ENCODE measurements at places on chromosomes 5 and 9.
A peak's percentile ranks its signal among the peaks of the same experiment; 100 is the strongest.

GRCh38 chr5:2681476-2681875, 70.0 kb downstream of the IRX2 start:
- DNase-seq: no peak

- DNase-seq: peak; percentile 59
These were observed at the start of gene GNG10 for GRCh38 chr9:111661150-111661801. Gene GNG10 (plus strand): TSS chr9:111661605. CDS start chr9:111661635, 30 bp downstream.

GRCh38 chr9:129220771-129221170, 42.7 kb upstream of the IER5L start:
- no peak for DNase-seq

DNA sequence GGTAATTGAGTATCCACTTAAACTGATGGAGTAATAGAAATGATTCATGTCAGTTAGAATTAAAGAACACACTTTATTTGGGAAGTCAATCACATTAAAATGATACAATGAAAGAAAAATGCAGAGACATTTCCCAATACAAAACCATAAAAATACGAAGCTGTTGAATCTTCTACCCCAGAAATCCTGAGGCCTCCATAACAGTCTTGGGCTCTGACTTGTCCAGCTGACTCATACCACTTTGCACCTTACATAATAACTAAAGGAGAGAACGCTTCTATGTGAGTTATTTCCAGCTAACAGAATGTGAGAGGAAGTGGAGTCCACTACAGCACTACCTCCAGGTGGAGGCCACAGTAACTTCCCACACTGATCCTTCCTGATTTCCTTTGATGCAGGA, 305.0 kb downstream of the MRPS30 start:
- no peak for DNase-seq

DNA sequence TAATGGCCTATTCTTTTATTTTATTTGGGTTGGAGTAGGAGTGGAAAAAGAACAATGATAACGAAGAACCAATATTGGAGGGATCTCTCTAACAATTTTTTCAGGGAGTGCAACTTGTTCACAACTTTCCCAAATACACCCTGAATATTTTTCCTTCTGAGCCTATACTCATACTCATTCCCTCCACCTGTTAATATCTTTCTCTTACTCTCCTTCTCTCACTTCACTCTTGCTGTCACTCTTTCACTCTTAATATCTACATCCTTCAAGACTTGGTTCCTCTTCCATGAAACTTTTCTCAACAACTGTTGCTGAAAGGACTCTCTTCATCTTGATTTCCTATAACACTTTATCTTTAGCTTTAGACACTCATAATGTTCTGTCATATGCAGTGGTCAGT, 39.0 kb upstream of the MYOT start:
- no peak for DNase-seq

- no peak for DNase-seq
These were observed 50.4 kb downstream of the STARD4 start for GRCh38 chr5:111461934-111462333.

GRCh38 chr9:106531491-106531890, 331.5 kb upstream of the ZNF462 start:
- DNase-seq: no peak

DNA sequence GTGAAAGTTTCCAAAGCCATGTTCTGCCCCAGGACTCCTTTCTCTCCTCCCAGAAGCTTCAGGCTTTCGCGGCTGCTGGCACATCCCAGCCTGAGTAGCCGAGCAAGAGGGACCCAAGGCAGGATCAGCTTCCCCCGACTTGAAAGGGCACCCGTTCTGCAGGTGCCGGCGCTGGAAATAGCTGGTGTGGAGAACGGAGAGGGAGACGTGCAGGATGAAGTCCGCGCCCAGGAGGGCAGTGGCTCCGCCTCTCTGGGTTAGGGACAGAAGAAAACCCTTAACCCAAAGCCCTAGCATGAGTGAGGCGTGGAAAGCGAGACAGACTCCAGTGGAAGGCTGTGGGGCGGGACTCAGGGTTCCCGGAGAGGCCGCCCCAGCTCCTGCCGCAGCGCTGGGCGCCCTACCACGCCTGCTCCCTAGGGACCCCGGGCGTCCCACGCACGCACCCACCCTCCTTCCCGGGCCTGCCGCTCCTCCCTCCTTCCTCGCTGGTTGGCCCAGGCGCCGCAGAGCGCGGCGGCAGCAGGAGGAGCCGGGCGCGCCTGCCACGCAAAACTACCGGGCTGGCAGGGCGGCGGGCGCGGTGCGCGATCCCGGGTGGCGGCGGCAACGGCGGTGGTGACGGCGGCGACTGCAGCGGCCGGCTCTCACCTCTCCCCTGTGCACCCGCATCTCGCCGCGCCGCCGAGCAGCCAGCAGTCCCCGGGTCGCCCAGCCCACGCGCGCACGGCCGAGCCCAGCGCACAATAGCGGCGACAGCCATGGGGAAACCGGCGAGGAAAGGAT, at the start of gene SLC1A1:
SLC1A1 (plus strand) TSS at position 550 of the 786 bp plus-strand sequence; CDS start at position 762, 212 bp downstream.
- no peak for DNase-seq

DNA sequence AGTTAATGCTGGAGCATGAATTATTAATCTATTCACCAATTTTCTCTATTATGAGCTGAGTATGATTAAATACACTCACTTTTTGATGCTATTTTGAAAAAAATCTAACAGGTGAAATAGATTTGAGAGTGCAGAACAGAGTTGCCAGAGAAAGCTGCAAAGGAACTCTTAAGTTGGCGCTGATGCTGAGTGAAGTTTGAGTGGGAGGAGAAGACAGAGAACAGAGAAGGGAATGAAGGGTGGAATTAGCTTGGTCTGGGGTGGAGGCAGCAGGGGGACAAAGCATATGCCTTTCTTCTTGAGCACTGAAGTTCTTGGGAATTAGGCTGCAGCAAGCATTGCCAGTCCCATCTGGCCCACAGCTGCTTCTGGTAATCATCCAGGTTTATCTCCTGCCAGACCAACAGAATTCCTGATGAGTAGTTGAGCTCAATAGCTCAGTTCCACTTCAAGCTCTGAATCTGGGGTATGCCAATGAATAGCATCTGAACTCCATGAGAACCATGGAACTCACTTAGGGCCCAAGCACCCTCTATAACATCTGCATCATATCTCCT, 290.1 kb downstream of the HINT1 start:
- no peak for DNase-seq

- DNase-seq: no peak
These were observed 99.6 kb downstream of the TRIM32 start for GRCh38 chr9:116786737-116787136.

DNA sequence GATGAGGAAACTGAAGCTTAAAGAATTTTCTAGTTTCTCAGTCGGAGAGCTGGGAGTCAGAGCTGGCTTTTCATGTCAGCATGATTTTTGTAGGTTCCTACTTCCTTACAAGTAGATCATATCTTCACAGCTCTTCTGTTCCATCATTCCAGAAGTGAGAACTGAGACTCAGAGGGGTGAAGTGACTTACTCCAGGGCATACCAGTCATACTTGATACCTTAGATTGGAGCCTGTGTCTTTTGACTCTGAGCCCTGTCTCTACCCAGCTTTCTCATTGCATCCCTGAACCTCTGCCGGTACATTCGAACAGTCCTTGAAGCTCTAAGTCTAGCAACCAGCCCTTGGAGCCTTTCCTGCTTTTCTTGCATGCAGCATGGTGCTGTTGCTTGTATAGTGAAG, 53.3 kb downstream of the MCCC2 start:
- no peak for DNase-seq

DNA sequence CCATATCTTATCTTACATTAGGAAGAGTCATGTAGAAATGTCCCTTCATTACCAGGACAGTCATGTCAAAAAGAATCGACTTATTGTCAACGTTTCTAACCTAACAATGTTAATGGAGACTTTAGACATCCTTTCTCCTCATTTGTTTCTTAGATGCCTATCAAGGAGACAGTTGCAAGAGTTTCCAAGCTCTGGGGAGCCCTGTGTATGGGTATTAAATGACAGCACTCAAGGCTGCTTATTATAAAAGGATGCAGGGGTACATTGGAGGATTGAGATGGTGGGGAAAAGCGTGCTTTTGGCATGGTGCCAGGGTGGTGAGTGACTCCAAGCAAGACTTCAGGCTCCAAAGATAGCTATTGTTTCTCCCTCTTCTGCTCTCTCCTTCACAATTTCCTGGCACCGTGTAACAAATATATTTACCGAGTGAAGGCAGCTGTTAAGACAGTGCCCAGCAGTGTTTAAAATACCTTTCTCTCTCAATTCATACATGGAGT, 461.3 kb upstream of the CLINT1 start:
- no peak for DNase-seq

- DNase-seq: no peak
These were observed 96.4 kb upstream of the SPIN1 start for GRCh38 chr9:88291856-88292255.

DNA sequence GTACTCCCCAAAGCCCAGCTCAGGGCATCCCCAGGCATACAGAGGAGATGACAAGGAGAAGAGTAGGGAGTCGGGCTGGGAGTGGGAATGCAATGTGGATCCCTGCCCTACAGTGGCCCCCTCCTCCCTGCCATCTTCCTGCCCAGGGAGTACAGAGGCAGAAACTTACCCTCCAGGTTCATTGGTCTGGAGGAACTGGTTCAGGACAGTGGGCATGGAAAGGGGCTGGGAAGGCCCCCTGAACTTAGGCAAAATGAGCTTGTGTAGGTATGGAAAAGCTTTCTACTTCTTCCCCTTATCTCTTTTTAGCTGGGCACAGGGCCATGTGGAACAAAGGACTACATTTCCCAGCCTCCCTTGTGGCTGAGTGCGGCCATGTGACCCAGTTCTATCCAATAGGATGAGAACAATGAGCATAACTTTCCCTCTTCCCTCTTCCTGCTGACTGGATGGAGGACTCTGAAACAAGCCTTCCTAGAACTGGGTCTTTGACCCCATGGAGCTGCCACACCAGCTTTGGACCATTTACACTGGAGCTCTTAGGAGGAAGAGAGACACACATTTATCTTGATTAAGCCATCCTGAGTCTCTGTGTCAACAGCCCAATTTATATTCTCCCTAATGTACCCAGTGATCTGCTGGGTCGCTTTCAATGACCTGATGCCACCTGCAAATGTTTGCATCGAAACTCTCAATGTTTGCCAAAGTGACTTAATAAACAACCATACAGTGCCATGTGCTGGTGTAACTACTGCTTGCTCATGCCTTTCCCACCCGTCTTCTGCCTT, 25.0 kb upstream of the HMCN2 start:
- no peak for DNase-seq

- DNase-seq: no peak
These were observed 39.9 kb upstream of the CTXN3 start for GRCh38 chr5:127609011-127609410.

- DNase-seq: no peak
These were observed 703 bp downstream of the ISCA1 start for GRCh38 chr9:86281593-86282076.

DNA sequence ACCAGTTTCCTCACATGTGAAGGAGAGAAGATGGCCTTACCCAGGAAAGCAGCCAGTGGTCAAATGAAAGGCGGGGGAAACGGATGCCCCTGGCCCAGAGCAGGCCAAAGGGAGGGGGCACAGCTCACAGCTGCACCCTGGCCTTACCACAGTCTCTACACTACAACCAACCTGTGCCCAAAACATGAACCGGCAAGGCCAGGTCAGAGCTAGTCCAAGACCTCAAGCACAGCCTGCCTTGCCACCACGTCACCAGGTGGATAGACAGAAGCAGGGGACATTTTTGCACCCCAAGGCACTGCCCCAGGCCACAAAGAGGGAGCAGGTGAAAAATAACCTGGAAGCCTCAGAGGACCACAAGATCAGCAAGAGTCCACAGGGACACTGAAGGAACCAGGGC, 4.5 kb downstream of the GRIN1 start:
- DNase-seq: no peak

GRCh38 chr5:50744776-50745175, 78.3 kb downstream of the PARP8 start:
- no peak for DNase-seq

- peak; percentile 49 for DNase-seq
These were observed 718 bp upstream of the DENND4C start for GRCh38 chr9:19229595-19230354.

- no peak for DNase-seq
These were observed 333.6 kb downstream of the PIK3R1 start for GRCh38 chr5:68548959-68549676.

GRCh38 chr5:111952555-111952954, 195.6 kb upstream of the NREP start:
- no peak for DNase-seq

DNA sequence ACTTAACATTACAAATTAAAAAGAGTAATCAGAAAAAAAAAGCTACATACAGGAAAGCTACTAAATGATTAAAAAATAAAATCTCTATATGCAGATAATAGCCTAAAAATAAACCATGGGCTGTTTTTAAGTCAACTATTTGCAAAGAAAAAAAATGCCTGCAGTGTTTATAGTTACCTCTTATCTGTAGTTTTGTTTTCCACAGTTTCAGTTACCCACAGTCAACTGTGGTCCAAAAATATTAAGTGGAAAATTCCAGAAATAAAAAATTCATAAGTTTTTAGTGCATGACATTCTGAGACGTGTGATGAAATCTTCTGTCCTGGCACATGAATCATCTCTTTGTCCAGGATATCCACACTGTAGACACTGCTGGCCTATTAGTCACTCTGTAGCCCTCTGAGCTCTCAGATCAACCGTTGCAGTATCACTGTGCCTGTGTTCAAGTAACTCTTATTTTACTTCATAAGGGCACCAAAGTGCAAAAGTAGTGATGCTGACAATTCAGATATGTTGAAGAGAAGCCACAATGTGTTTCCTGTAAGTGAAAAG, 59.2 kb downstream of the PRELID2 start:
- no peak for DNase-seq

- DNase-seq: no peak
These were observed 95.5 kb upstream of the TAF11L2 start for GRCh38 chr5:17402289-17403121.

GRCh38 chr9:12739014-12739652, 35.7 kb upstream of the LURAP1L start:
- no peak for DNase-seq

DNA sequence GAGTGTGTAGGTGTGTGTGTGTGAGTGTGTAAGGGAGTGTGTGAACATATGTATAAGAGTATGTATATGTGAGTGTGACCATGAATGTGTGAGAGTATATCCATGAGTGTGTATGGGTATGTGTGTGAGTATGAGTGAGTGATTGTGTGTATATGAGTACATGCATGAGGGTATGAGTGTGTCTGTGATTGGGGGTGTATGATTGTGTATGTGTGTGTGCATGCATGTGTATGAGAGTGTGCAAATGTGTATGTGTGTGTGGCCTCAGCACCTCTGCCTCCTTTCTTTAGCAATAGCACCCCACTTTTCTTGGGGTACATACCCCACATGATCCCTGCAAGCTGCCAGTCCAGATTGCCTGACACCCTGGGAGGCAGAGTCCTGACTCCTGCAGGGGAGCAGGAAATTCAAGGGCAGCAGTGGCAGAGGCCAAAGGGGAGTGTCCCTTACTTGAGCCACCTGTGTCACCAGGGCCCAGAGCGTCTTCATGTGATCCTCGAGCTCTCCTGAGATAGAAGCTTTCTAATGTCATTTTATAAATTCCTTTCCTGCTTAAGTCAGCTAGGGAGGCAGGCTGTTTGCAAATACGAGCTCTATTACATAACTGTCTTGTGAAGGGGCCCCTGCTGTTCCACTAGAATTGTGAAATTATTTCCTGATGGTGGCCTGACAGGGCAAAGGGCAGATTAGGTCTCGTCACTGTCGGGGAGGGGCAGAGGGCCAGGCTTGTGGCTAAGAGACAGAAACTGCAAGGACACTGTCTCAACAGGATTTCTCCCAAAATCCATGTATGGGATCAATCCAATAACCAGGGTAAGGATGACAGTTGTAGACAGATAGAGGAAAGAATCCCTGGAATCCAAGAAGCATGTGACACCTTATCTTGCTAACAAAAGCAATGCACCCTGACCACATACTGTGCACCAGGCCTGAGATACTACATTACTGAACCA, 389.1 kb downstream of the GADD45G start:
- no peak for DNase-seq

GRCh38 chr9:22103685-22104575, 94.8 kb upstream of the CDKN2B start:
- DNase-seq: no peak

Measured in stimulated activated CD4-positive, alpha-beta T cell treated with anti-CD3 and anti-CD28 coated beads, TNF-alpha, amount 100 ng/mL, for 1 hour (primary cell).